K562 (cell line): ENCODE measurements at places on chromosomes 11 and 22.

DNA sequence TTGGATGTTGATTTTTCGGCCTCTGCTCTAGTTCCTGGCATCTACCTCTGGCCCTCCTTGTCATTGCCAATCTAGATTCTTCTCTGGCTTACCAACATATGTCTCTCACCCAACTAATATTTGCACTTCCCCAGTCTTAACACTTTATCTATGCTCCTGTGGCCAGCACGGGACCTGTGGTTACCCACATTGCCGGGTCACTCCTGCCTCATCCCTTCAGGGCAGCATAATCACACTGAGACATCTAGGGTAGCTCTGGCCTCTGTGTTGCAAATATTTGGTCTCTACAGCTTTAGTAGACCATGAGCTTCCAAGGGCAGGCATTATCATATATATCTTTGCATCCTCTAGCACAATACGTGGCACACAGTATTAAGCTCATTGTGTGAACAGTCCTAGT is 182.0 kb upstream of the ARHGAP20 start:
- DNase-seq: no peak

DNA sequence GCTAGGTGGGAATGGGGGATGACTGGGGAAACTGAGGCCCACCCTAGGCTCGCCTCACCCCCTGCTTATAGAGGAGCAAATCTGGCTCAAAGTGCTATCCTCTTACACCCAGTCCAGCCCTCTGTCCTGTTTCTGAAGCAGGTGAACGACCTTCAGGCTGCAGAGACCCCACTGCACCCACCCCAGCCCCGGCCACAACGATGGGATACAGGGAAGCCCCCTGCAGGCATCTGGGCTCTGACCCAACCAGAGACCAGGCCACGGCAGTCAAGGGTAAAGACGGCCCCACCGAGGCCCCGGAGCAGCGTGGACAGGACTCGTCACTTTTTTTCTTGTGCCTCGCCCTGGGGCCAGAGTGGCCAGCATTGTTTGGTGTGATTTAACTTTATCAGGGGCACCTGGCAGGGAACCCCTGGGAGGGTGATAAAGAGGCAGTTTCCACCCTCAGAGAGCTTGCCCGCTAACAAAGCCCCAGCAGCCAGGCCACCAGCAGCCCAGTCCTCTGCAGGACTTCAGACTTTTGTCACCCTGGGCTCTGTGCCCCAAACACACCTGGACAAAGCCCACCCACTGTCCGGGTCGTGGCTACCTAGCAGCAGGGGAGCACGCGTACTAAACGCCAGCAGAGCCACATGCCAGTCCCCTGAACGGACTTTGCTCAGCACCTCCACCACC is 612.6 kb downstream of the TBC1D22A start:
- no peak for DNase-seq

DNA sequence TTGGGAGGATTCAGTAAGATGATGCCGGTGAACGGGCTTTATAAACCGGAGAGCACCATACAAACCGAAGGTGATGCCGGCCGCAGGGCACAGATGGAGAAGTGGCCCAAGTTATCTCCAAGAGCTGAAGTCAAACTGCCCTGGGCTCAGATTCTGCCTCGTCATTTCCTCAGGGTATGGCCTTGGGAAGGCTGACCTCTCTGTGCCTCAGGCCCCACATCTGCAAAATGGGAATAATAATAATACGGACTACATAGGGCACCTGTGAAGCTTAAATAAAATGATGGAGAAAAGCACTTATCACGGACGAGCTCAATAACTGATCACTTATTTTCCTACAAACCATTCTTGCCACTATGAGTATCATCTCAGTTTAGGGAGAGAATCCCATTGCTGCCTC is 29.9 kb downstream of the DSCAML1 start:
- no peak for DNase-seq

- DNase-seq: no peak
These were observed 6.5 kb downstream of the SF1 start for GRCh38 chr11:64771861-64772260.

GRCh38 chr11:2775083-2775625 is 75.4 kb upstream of the KCNQ1OT1 start:
- DNase-seq: no peak

- no peak for DNase-seq
These were observed 646.0 kb downstream of the TBC1D22A start for GRCh38 chr22:47408409-47408808.

GRCh38 chr11:104836691-104837090 is 61.6 kb downstream of the CASP12 start:
- DNase-seq: no peak

- DNase-seq: no peak
These were observed 111.9 kb downstream of the KIF18A start for GRCh38 chr11:27996066-27996465.

DNA sequence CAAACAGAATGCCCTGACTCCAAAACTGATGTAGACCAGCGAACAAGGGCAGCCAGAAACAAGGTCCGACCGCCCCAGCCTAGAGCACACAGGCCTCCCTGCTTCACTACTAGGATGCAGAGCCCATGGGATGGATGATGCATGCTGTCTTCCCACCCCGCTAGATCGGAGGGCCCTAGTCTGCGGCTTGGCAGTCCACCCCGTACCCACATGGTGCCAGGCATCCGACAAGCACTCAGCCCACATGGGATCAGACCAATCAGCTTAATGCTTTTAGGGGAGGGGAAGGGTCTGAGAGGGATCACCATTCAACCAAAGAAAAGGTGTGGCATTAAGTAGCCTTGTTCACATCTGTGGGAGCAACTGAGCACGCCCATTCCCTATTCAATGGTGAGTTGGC is 30.6 kb downstream of the PISD start:
- DNase-seq: no peak

GRCh38 chr22:26549902-26550497 is 37.7 kb upstream of the TFIP11 start:
- no peak for DNase-seq

- DNase-seq: no peak
These were observed 37.7 kb upstream of the FDX1 start for GRCh38 chr11:110392056-110392455.
